ENCODE measurements at places on chromosomes 2 and 18.

DNA sequence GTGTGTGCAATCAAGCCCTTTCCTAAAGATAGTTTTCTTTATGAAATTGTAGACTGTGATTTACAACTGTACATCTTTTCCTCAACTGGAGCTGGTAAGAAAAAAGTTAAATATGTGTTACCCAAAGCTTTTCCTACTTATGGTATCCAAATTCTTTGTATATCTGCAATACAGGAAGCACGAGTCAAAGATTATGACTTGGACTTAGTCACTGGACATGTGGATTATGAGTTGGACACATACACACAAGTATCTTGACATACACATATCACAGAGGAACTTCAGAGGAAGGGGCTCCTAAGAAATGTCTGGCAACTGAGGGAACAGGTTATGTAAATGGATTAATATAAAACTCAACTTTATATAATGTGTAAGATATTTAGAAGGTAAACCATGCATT lies 35.2 kb downstream of the PRELID3A start:
- no peak for DNase-seq

- no peak for DNase-seq
These were observed 104.5 kb downstream of the UGGT1 start for GRCh38 chr2:128195435-128195984.

DNA sequence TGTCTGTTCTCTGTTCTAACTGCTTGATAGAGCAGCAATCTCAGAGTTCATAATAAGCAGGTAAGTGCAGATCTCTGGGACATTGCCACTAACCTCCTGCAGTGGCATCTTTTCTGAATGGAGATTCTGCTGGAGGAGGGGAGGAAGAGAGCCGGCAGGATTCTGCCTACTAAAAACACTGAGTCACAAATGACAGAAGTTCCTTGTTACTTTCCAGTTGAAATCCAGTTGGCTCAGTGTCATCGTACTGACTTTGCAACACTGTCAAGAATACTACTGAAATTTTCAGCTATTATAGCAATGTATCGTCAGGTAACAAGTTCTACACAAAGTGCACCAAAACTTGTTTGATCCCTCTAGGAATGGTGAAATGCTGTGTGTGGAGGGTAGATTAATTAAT lies 79.6 kb upstream of the ST6GAL2 start:
- no peak for DNase-seq

- no peak for DNase-seq
These were observed 92.6 kb upstream of the CERS6 start for GRCh38 chr2:168363347-168364092.

DNA sequence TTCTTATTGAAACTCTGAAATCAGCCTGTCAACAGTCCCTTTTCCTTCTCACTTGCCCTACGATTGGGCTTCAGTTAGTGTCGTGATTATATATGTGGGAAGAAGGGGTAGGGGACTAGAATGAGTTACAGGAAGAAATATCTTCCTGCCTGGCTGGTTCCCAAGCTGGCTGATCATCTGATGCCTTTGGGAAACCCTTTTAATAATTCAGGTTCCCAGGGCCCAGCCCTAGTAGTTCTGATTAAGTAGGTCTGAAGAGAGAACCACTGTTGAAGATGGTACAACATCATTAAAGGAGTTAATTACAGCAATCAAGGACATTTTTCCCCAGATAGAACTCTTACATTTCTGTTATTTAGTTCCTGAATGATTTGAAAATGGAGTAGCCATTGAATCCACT lies 110.1 kb upstream of the EML6 start:
- no peak for DNase-seq

DNA sequence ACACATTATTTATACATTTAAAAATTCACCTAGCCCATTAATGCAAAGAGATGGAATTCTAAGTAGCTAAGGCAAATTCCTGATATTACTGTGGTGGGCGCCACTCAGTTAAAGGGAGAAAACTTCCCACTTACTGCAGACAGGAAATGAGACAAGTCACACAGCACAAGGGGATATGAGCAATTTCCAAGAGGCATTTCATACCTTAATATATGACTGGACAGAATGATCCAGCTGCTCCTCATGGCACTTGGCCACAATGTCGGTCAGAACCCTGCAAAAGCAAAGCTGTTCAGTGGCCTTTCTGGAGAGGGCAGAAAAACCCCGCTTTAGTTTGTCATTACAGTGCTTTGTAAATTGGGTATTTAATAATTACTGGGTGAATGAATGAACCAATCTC lies 121.4 kb upstream of the CCDC195 start:
- no peak for DNase-seq

GRCh38 chr2:101351207-101351606 lies 36.1 kb downstream of the CREG2 start:
- no peak for DNase-seq

DNA sequence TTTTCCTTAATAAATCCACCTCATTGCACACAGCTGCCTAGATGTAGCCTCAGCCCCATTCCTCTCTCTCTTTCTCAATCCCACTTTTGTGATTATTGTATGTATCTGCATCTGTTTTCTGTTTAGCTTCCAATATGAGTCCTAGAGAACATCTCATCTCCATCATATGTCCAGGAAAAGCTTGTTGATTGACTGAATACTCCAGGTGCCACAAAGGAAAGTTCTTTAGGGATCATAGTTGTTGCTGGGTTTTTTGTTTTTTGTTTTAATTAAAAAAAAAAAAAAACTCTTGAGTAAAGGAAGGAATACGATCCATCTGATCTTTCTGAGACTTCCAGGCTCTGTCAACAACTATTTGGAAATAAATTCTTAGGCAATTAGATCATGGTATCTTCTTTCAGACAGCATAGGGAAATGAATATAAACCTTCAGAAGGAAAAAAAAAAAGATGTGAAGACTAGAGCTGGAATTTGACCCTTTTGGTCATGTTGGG lies 42.5 kb downstream of the KIAA2012 start:
- no peak for DNase-seq

DNA sequence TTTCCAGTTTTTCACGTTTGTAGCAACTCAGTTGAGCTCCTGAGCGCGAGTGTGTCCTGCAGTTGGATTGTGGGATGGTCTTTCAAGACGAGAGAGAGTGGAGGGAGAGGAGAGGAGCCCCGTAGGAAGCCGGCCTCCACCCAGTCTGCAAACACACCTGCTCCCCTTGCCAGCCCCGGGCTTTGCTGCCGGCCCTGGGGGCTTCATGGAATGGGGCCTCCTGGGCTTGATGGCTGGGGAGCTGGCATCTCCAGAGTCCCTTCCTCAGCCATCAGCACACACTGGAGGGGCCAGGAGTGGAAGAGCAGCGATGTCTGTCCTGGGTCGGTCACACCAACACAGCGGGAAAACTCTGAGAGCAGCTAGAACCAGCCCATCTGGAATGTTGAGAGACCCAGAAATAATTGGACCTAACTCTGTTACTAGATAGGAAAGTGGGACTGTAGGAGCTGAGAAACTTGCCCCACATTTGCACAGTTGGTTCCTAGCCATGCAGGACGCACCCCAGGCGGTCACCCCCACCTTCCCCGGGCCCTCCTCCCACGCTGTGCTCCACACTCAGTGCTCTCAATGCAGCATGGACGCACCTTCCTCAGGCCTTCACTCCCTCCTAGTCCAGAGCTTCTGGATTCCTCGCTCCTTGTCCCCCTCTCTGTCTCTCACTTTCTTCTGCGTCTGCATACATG lies 69.6 kb downstream of the PTGR3 start:
- no peak for DNase-seq

DNA sequence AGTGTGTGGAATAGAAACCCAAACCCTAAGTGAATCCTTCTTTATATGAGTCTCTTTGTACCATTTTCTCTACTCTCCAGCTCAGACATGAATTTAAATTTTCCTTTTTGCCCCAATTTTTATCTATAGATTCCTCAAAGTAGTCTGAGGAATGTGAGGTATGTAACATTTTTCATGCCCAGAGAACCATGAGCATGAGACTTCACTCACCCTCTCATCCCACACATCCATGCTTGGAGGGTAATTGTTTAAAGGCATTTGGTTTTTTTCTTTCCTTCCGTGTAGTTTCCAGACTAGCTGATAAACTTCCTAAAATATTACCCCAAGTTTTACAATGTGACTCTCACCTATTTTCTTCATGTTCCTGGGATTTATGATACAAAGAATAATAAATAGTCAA lies 2056.8 kb upstream of the CELF4 start:
- DNase-seq = no peak

DNA sequence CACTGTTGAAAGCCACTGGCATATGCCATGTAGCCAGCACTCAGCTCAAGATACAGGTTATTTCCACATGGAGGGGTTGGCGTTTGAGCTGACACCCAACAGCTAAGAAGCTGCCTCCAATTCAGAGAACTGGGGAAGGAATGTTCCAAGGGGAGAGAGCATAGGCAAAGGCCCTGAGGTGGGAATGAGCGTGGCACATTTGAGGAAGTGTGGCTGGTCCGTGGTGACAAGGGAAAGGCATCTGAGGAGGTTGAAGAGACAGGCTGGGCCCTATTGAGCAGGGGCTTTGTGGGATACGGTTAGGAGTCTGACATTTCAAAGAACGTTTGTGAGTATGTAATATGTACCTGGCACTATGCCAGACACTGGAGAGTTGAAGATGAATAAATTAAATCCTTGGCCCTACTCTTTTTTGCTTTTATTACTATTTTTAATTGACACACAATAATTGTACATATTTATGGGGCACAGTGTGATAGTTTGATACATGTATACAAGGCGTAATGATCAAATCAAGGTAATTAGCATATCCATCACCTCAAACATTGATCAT lies 27.6 kb upstream of the TMBIM1 start:
- DNase-seq = no peak

GRCh38 chr2:150595803-150596470 lies 108.5 kb upstream of the RND3 start:
- no peak for DNase-seq

GRCh38 chr2:234694244-234695013 lies 197.5 kb upstream of the ARL4C start:
- DNase-seq = no peak

- DNase-seq = no peak
These were observed 73.1 kb upstream of the PID1 start for GRCh38 chr2:229344151-229344551.

DNA sequence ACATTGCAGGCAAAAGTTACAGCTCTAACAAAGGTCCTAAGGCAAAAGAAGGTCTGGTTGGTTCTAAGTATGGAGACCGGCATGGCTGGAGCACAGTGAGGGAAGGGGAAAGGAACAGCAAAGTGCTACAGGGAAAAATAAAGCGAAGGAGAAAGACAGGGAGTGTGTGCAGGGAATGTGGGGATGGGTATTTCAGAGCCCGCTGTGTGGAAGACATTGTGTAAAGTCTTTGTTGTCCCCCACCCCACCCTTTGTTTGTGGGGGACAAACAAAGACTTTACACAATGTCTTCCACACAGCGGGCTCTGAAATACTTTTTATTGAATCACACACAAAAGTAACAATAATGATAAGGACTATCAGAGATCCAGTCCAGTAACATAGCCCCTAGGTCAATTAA lies 28.9 kb upstream of the C2orf15 start:
- DNase-seq = no peak

- no peak for DNase-seq
These were observed 15.5 kb downstream of the REG3G start for GRCh38 chr2:79041032-79041448.

- no peak for DNase-seq
These were observed 115.1 kb upstream of the FAM136A start for GRCh38 chr2:70417011-70417410.

GRCh38 chr18:64017870-64018269 lies 48.0 kb downstream of the SERPINB8 start:
- no peak for DNase-seq

DNA sequence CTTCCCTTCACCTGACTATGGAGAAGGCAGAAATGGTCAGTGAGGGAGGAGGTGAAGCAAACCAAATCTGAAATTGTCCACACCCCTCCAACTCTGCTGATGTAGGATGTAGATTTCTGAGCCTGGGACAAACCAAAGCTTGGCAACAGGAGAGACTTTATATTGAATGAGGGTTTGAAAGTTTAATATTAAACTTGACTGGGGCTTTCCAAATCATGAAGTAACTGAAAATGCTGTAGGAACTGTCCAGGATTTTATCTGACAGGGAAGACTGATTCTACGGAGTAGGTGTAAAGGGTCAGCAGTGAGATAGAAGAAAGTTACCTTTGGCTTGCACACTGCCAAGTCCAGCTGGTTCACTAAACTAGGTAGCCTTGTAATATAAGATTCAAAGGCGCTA lies 194.5 kb downstream of the TDRD15 start:
- no peak for DNase-seq

GRCh38 chr2:7633566-7634153 lies 716.4 kb downstream of the RNF144A start:
- DNase-seq = no peak

DNA sequence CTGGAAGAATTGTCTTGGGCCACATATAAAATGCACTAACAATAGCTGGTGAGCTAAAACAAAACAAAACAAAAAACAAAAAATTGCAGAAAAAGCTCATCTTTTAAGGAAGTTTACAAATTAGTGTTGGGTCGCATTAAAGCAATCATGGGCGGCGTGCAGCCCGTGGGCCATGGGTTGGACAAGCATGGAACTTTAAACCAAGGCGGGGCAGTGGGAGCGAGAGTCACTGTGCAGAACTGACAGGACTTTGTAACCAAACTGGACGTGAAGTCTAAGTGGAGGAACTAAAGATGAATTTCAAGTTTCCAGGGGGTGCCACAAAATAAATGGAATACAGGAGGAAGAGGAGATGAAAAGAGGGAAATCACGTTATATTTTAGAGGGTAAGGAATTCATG lies 80.7 kb downstream of the PSMG2 start:
- DNase-seq = no peak

- no peak for DNase-seq
These were observed 55.9 kb downstream of the E2F6 start for GRCh38 chr2:11410101-11410500.

GRCh38 chr2:134716721-134717243 lies 2.0 kb downstream of the TMEM163 start:
- DNase-seq = no peak

- no peak for DNase-seq
These were observed 43.3 kb downstream of the LONRF2 start for GRCh38 chr2:100278986-100279385.

DNA sequence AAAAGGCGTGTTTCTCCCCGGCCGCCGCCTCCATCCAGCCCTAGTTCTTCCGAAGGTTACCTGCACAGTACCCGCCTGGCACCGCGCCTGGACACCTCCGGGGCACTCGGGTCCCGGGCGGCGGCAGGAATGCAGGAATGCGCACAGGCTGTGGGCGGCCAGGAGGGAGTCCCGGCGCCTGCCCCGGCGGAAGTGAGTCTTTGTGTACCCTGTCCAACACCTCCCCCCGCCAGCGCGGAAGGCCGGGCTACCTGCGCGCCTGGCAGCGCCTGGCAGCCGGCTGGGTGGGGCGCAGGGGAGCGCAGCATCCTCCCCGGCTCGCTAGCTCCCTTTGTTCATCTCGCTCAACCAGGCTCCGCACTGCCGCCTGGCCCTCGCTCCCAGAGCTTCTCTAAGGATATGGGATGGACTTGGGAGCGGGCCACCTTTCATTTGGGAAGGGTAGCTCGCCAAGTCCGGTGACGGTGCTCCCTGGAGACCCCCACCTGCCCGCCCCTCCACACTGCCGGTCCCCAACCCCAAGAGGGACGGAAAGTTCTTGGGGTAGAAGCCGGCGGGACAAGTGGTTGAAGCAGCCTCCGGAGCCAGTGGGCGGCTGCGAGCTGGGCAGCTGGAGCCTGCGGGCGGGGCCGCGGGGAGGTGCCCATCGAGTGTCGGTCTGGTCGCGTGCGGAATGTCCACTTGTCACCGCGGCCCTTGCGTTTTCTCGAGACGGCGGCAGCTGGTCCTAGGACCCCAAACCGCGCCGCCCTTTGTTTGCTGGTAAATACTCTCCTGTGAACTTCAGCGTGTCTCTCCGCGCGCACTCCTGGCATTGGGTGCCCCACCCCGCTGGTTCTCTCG lies 1.2 kb upstream of the ST6GAL2 start:
- no peak for DNase-seq

Measured in activated CD4-positive, alpha-beta T cell treated with anti-CD3 and anti-CD28 coated beads for 4 hours (primary cell).